ENCODE measurements at places on chromosomes 12 and 14.

GRCh38 chr12:110677982-110678381, 10.9 kb downstream of the HVCN1 start:
- DNase-seq, result no peak

GRCh38 chr14:54251356-54251755, 145.5 kb upstream of the CDKN3 start:
- DNase-seq, result no peak

DNA sequence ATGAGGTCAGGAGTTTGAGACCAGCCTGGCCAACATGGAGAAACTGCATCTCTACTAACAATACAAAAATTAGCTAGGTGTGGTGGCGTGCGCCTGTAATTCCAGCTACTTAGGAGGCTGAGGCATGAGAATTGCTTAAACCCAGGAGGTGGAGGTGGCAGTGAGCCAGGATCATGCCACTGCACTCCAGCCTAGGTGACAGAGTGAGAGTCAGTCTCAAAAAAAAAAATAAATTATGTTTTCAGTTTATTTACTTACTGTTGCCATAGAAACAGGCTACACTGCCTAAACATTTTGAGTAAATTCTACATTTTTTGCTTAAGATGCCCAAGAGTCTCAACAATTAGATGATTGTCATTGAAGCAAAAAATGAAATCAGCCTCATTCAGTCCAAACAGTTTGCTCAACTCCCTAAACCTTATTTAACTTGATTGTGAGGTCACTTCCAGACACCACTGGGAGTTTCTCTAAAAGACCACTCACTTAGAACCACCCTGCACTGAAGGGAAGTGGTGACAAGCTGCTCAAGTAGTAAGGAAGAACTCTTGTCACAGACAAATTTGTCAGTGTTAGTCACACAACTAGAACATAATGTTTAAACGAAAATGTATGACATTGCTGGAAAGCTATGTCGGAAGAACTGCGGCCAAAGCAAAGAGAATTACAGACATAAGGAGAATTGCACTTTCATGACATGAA, 9.8 kb upstream of the GNPNAT1 start:
- no peak for DNase-seq

GRCh38 chr12:10121278-10121677, 8.7 kb downstream of the CLEC7A start:
- DNase-seq, result no peak

DNA sequence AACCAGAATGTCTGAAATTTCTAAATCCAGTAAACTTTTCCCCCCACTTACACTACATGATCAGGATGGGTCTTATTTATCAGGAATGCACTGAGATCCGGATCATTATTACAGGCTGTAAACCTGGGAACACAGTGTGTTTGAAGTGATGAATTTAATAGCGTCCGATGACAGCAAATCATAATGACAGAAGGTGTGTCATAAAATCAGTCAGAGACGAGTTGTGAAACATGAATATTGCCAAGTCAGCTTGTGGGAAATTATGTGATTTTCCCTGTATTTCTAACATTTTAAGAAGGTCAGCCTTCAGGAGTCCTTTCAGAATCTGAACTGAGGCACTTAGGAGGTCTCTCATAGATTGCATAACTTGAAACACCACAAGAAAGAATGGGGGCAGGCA, 36.7 kb downstream of the RERG start:
- no peak for DNase-seq

- DNase-seq, result no peak
Measured at GRCh38 chr12:41509271-41510055, 321.3 kb downstream of the PDZRN4 start.

GRCh38 chr14:68544081-68544892, 248.6 kb downstream of the ZFP36L1 start:
- DNase-seq, result no peak

- DNase-seq, result no peak
Measured at GRCh38 chr12:124823272-124823970, 40.2 kb downstream of the SCARB1 start.

GRCh38 chr12:59834659-59835474, 239.0 kb downstream of the SLC16A7 start:
- DNase-seq, result no peak

DNA sequence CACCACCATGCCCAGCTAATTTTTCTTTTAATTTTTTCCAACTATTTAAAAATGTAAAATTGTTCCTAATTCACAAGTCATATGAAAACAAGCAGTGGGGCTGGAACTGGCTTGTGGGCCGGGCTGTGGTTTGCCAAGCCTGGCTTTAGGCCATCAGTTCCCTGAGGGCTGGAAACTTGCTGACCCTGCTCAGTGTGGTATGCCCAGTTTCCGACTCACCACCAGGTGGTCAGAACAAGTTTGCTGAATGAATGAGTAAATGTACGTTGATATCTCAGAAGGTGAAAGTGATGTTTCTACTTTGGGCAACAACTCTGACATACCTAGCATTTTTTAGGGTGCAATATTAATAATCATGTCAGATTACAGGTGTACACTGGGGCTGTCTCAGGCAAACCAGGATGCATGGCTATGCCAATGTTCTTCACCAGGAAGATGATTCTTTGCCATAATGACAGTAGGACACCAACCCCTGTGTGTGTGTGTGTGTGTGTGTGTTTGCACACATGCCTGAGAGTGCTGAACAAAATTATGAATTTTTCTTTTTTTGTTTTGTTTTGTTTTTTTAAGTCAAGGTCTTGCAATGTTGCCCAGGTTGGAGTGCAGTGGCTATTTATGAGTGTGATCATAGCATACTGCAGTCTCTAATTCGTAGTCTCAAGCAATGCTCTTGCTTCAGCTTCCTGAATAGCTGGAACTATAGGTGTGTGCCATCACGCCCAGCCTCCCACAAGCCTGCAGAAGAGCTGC, 106.1 kb downstream of the PTPN11 start:
- no peak for DNase-seq
